Dorsolateral prefrontal cortex (tissue), 122 donors: ENCODE measurements at places on chromosomes 11 and 22.

GRCh38 chr11:6142936-6143335 is 27.2 kb downstream of the OR52B2 start:
- DNase-seq, result no peak

GRCh38 chr11:32149748-32150147 is 58.9 kb downstream of the RCN1 start:
- no peak for DNase-seq

DNA sequence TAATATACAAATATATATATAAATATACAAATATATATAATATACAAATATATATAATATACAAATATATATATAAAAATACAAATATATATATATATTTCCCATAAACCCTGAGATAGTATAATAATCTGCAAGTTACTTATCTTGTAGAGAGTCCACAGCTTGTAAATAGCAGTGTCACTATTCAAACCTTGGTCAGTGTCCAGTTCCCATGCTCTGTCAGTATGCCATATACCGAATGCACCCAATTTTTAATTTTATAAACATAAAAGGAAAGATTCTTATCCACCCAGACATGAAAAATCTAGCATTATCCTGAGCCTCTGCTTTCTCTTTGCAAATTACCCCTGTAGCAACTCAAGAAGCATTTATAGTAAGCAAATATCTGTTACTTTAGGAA is 21.6 kb upstream of the CTSC start:
- no peak for DNase-seq

GRCh38 chr11:118334745-118335144 is 7.8 kb downstream of the CD3D start:
- no peak for DNase-seq
